ENCODE measurements at places on chromosomes 5 and 9.

GRCh38 chr9:35962126-35962906 is 4.4 kb upstream of the OR2S2 start:
- no peak for DNase-seq

DNA sequence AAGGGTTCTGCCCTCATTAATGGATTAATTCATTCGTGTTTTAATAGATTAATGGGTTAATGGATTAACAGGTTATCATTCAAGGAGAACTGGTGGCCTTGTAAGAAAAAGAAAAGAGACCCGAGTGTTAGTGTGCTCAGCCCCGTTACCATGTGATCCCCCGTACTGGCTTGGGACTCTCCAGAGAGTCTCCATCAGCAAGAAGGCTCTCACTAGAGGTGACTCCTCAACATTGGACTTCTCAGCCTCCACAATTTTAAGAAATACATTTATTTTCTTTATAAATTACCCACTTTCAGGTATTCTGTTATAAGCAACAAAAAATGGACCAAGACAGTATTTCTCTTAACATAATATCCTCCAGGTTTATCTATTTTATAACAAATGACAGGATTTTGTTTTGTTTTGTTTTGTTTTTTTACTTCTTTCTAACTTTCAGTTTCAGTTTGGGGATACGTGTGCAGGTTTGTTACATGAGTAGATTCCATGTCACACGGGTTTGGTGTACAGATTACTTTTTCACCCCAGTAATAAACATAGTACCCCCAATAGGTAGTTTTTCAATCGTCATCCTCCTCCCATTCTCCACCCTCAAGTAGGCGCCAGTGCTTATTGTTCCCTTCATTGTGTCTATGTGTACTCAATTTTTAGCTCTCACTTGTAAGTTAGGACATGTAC is 456.1 kb downstream of the DNAH5 start:
- DNase-seq = no peak

- peak; percentile 29 for DNase-seq
Measured at GRCh38 chr5:33684496-33685159, 207.2 kb downstream of the ADAMTS12 start.

- no peak for DNase-seq
Measured at GRCh38 chr5:174793684-174794328, 69.4 kb downstream of the MSX2 start.

DNA sequence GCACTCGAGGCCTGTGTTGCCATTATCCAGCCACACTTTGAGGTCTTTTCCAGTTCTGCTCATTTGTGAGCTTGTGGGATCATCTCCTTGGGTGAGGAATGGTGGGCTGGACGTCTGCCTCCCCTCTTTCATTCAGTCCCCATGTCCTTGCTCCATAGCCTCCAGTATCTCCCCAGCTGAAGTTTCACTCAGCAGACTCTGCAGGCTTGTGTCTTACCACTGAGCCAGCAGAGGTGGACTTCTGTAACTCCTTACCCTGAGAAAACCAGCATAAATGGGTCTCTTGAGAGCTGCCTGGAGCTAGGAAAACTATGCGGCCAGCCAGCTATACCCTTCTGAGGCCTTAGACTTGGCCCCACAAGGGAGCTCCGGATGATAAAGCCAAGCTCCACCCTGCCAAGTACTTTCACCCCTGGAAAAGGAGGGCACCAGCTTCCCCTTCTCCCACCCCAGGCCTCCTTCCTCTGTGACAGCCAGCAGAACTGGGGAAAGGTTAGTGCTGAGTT is 12.2 kb downstream of the IRF1 start:
- DNase-seq = no peak

- DNase-seq = no peak
Measured at GRCh38 chr5:141772281-141772680, 90.3 kb upstream of the ARAP3 start.

GRCh38 chr5:31887556-31887955 is 248.6 kb downstream of the PDZD2 start:
- no peak for DNase-seq

- DNase-seq = no peak
Measured at GRCh38 chr9:137972988-137973470, 95.4 kb downstream of the CACNA1B start.
